Thoracic aorta (tissue), 2 donors: ENCODE measurements at places on chromosomes 1 and 21. TPM values are rescaled to one million over a fixed set of nuclear protein-coding genes. Genes with fewer than 3 reads are reported as not detected.

PDC gene
- not detected for total RNA-seq

TNFRSF18 gene
- total RNA-seq, result 1.3 TPM

C1orf210 gene
- not detected for total RNA-seq

DNA sequence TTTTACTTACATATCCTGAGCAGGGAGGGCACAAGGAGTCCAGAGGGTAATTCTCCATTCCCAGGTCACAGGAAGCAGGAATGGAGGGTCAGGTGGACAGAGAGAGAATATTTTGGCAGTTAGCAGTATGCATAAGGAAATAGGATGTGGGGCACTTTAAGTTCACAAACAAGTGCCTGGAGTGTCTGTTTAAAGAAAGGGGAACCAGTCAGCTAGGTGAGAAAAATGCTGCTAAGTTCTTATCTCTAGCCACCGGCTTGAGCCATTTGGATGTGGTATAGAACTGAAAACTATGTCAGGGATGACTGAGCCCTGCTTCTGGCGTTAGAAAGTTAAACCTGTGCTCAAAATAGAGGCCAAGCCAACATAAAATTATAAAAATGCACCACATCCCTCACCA lies 739.7 kb upstream of the NCAM2 start:
- DNase-seq, result no peak
- no peaks in the 10 kb centered on the region for H3K27me3 ChIP-seq
- no peaks in the 10 kb centered on the region for H3K36me3 ChIP-seq
- H3K4me1 ChIP-seq, result no peaks in the 10 kb centered on the region

DNA sequence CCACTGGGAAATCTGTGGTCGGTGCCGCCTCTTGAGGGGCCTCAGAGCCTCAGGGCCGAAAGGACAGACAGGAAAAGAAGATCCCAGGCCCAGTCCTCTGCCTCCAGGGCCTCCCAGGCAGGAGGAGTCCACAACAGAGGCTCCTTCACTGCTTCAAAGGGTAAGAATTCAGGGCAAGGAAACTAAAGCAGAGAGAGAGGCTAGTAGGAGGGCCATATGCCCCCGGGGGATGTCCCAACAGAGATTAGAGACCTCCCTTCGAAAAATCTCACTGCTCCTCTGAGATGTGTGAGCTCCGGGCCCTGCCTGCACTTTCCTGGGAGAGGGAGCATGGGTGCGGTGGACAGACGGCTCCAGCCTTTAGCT lies 465.9 kb downstream of the NPHP4 start:
- H3K4me1 ChIP-seq, result no peaks in the 10 kb centered on the region
- no peaks in the 10 kb centered on the region for H3K36me3 ChIP-seq
- DNase-seq, result no peak
- no peaks in the 10 kb centered on the region for H3K27me3 ChIP-seq

ASPM gene
- 2.1 TPM for total RNA-seq

GRCh38 chr1:6184083-6184783 lies 4.1 kb upstream of the CHD5 start:
- no peak overlapping the region for H3K4me3 ChIP-seq
- peaks cover 8% of the 10 kb centered on the region for H3K36me3 ChIP-seq
- H3K27ac ChIP-seq, result no peak overlapping the region
- no peak for DNase-seq

S100A16 gene
- total RNA-seq, result 82.3 TPM

- no peak for DNase-seq
- H3K27ac ChIP-seq, result no peak overlapping the region
- H3K27me3 ChIP-seq, result no peaks in the 10 kb centered on the region
Observed at GRCh38 chr1:54009406-54009805, 8.6 kb downstream of the LDLRAD1 start.
